ENCODE measurements at places on chromosomes 11 and 22.

- DNase-seq = no peak
Measured at GRCh38 chr11:94750319-94751217, 17.6 kb upstream of the AMOTL1 start.

GRCh38 chr22:40412441-40412840, 42.0 kb downstream of the SGSM3 start:
- DNase-seq = no peak

DNA sequence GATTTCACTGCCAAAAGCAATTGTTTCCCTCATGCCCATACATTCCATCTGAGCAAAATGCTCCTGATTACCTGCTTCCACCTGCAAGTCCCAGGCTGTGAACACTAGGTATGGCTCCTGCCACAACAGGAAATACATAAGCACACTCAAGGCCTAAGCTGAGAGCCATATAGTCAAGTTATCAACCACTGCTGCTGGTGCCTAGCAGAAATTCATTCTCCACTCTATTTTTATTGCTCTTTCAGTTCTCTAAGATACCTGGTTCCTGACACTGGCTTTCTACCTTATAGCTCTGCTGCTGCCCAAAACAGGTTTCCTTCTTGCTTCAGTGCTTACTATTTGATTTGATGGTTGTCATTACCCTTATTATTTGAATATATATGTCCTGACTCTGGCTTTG, 31.6 kb downstream of the SLC36A4 start:
- DNase-seq = no peak

GRCh38 chr11:33067294-33067693, 27.9 kb downstream of the TCP11L1 start:
- DNase-seq = no peak

GRCh38 chr22:18952022-18952421, 15.9 kb upstream of the PRODH start:
- no peak for DNase-seq

GRCh38 chr22:28030473-28030872, 111.4 kb upstream of the PITPNB start:
- no peak for DNase-seq

DNA sequence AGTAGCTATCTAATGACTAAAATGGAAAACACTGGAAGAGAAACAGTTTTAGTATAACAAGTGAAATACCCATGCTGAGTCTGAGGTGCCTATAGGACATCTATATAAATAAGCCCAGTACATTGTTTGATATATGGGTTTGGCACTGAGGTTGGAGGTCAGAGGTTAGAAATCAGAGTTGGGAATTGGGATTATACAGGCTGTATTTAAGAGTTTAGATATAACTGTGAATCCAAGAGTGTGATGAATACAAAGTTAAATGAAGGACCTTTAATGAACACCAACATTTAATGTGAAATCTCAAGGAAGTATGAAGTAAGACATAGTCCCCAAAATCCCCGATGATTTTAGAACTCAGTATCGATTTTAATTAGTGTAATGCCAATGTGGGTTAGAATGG, 3.1 kb upstream of the HBD start:
- no peak for DNase-seq

DNA sequence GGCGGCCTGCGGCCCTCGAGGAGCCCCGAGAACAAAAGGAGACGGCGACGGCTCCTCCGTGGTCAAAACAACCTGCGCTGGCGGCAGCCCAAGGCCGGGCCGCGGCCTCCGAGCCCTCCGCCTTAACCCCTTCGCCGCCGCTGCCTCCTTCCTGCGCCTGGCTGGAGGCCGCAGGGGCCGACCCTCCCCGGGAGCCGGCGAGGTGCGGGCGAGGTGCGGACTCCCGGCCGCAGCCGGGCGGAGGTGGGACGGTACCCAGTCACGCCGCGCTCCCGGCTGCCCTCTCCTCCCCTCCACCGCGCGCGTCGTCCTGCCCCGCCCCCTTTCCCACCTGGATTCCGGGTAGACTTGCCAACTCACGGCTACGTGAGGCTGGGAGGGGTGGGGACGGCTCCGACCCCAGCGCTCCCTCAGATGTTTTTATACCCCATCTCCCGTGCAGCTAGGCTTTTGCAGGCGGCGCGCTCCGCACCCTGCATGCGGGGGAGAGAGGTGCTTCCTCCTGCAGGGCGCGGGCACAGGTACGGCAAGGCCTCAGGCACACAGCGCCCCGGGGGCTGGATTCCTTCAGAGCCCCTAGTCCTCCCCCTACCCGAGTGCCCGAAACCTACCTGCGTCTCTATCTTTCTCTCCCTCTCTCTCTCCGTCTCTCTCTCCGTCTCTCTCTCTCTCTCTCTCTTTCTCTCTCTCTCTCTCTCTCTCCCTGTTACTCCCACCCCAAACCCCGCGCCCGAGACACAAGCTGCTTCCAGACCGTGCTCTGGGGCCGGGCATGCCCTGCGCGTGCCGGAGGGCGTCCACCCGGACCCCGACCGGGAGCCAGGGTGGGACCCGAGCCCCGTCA, 2.0 kb downstream of the PDGFB start:
- DNase-seq = no peak

DNA sequence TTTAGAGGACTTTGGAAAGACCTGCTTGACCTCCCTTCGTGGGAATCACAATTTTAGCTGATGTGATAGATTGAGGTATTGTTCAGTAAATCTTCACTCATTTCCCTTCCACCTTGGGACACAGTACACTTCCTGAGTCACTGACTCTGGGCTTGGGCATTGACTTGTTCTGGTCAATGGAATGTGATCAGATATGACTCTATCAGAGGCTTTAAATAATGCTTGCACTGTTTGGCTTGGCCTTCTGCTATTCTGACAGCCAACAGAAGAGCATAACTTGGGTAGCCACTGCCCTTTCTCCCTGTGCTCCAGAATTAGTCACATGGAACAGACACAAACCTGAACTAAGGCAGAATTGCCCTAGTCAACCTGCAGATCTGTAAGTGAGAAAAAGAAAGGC, 12.5 kb downstream of the PRR5L start:
- no peak for DNase-seq

- DNase-seq = no peak
Measured at GRCh38 chr11:127464325-127464724, 463.8 kb upstream of the KIRREL3 start.

DNA sequence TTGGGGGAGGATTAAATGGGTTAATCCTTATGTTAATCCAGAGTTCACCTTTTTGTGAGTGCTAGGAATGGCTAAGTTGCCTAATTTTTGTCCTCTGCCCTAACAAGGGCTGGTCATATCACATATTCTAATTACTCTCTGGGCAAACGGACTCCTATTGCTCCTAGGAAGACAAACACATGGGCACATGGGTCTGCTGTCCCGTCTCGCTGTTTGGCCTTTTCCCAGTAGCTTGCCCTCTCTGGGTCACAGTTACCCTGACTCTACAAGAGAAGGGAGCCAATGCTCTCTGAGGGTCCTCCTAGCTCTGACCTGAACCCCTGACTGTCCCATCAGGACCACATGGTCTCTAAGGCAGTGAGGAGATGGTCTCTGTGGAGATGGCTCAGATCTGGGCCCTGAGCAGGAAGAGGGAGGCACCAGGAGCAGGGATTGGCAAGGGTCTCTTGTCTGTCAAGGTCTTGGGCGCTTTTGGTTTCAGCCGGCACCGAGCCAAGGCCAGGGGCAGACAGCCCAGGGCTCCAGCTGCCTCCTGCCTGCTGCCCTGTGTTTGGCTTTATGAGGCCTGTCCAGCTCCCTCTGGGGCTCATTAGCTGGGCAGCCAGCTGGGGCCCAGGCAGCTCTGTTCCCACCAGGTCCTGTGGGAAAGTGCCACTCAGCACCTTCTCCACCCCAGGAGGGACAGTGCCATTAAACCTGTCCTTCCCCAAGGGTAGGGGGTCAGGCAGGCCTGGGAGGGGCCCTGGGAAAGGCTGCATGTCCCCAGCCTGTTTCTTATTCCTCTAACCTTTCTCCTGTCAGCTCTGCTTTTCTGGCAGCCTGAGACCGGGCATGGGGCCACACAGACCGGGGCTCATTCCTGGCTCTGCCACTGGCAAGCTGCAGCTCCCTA, 559.9 kb downstream of the MN1 start:
- peak; percentile 8 for DNase-seq

DNA sequence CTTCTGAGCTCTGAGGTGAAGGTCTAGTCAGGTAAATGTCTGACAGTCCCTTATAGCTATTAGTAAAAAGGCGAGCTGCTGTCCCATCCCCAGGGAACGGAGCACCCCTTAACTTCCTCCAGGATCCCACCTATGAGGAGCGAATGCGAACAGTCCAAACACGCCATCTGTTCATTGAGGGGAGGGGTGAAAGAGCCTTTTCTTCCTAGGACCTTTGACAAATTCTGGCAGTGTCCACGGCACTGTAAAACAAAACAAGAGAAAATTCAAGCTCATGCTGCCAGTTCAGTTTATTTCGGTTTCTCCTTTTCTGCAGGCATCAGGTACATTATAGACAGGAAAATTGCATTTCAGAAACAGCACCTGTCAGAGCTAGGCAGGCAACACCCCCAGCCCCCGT, 253.8 kb upstream of the CADM1 start:
- DNase-seq = no peak

GRCh38 chr11:9180784-9181183, 84.4 kb downstream of the DENND5A start:
- no peak for DNase-seq

DNA sequence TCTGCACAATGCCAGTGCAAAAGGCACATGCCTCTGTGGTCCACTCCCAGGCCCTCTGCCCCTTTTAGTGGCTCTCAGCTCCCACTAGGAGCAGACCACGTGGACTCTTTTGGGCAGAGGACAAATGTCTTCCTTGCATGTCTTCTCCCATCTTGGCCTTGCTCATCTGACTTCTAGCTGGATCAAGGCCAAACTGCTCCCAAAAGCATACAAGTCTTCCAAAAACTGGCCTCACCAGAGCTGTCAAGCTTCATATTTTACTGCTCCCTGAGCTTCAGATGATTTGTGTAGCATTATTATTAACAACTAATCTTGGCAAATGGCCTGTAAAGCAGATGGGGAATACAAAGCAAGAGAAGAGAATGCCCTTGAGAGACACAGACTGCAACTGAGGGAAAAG, 6.9 kb downstream of the SMPD1 start:
- no peak for DNase-seq

- DNase-seq = no peak
Measured at GRCh38 chr11:18865951-18866350, 73.3 kb downstream of the MRGPRX1 start.

DNA sequence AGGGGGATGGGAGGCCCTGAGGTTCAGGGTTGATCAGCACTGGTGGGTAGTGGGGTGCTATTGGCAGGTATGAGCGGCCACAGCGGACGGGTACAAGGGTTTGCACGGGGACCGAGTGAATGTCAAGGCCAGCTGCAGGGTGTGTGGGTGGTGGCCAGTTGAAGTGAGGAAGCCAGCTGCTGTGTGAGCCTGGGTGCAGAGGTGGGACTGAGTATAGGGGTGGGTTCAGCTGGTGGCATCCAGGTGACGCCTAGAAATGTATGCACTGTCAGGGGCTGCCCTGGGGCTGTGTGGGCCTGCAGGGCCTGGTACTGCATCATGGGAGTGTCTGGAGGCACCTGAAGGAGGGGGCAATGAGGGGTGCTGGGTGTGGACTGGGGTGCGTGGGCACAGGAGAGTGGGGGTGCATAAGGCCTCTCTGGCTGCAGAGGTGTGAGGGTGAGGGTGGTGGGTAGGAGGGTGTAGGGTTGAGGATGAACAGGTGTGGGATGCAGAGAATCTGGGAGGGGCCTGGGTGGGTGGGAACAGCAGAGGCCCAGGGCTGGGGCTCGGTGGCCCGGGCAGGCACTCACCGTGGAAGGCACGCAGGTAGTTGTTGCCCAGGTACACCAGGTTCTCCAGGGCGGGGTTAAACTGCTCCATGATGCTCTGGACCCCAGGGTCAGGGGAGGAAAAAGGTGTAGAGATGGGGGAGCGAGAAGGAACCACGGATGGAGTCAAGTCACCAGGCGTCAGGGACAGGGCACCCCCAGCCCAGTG, 1.7 kb downstream of the BAIAP2L2 start:
- no peak for DNase-seq

DNA sequence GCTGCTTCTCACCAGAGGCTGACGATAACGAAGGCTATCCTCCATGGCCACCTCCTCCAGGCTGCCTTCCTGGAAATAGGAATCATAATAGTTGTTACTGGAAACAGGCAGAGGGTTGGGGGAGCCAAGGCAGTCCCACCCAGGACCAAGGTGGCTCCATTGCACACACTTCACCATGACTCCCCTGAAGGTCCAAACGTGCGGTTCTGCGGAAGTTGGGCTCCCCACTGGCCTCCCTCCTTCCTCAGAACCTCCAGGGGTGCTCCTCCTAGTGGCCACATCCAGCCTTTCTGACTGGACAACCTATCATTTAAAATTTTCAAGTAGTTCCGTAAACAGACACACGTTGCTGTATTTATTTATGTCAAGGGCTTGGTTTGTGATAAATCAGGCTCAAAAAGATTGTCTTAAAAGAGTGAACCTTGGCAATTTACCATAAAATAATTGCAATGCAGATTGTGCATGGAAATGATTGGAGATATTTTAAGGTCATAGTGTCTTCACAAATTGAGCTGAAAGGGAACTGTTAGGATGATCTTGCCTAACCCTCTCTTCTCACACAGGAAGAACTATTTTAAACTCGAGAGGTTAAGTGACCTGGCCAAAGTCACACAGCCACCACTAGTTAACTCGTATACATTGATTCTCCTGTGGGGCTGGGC, 1.4 kb upstream of the TCN2 start:
- no peak for DNase-seq

GRCh38 chr22:35313311-35314121, 13.8 kb downstream of the TOM1 start:
- DNase-seq = peak; percentile 71

DNA sequence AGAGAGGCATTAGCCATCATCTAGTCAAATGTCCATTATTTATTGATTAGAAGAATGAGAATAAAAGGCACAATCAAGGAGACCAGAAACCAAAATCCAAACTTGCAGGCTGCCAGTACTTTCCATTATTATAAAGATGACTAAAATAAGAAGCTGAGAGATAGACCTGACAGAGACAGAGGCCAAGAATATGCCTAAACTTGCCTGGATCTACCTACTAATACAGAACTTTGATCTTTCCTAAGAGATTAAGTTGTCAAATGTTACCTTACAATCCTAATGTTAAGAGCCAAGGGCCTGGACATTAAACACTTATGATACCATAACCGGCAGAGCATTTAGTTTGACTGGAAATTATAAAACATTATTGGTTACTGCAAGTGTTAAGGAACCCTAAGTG, 6.2 kb downstream of the LGR4 start:
- no peak for DNase-seq

DNA sequence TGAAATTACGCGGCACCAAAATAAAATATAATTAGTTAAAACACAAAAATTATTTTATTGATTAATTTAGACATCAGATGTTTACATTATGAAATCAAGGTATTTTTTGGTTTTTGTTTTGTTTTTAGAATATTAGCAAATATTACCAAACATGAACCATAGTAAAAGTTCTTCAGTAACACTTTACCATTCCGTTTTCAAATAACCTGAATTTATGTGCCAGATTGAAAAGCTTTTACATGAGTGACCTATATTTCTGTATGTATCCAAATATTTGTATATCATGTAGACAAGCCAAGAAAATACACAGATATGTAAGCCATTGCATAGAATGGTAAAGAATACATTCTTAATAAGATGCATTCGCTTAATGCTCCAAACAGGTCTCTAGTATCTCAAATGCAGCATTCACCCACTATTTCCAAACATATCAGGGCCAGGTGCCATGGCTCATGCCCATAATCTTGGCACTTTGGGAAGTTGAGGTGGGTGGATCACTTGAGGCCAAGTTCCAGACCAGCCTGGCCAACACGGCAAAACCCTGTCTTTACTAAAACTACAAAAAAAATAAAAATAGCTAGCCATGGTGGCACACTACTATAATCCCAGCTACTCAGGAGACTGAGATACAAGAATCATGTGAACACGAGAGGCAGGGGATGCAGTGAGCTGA, 102.4 kb upstream of the SERPIND1 start:
- DNase-seq = no peak

All from NCI-H524 treated with DMSO at 0.1 percent for 48 hours (cell line).